ENCODE measurements at places on chromosomes 5 and 9. TPM values are rescaled to one million over a fixed set of nuclear protein-coding genes. Genes with fewer than 3 reads are reported as not detected.

- H3K4me1 ChIP-seq: peaks cover 69% of the 10 kb centered on the region
- H3K36me3 ChIP-seq: peaks cover 70% of the 10 kb centered on the region
- no peak for DNase-seq
- H3K27me3 ChIP-seq: no peaks in the 10 kb centered on the region
- H3K4me3 ChIP-seq: no peak overlapping the region
Observed at GRCh38 chr9:129853614-129854013, 18.4 kb downstream of the USP20 start.

GRCh38 chr5:151572657-151573368 lies 18.3 kb downstream of the FAT2 start:
- no peak for DNase-seq
- no peaks in the 10 kb centered on the region for H3K36me3 ChIP-seq
- no peaks in the 10 kb centered on the region for H3K27me3 ChIP-seq
- peaks cover 8% of the 10 kb centered on the region for H3K4me1 ChIP-seq

- H3K4me3 ChIP-seq: peak overlapping the region; percentile 91
- peak; percentile 12 for DNase-seq
- H3K27me3 ChIP-seq: no peaks in the 10 kb centered on the region
- H3K36me3 ChIP-seq: peaks cover 13% of the 10 kb centered on the region
- peaks cover 49% of the 10 kb centered on the region for H3K4me1 ChIP-seq
Observed at GRCh38 chr9:78296201-78296892, 578 bp upstream of the PSAT1 start.

DNA sequence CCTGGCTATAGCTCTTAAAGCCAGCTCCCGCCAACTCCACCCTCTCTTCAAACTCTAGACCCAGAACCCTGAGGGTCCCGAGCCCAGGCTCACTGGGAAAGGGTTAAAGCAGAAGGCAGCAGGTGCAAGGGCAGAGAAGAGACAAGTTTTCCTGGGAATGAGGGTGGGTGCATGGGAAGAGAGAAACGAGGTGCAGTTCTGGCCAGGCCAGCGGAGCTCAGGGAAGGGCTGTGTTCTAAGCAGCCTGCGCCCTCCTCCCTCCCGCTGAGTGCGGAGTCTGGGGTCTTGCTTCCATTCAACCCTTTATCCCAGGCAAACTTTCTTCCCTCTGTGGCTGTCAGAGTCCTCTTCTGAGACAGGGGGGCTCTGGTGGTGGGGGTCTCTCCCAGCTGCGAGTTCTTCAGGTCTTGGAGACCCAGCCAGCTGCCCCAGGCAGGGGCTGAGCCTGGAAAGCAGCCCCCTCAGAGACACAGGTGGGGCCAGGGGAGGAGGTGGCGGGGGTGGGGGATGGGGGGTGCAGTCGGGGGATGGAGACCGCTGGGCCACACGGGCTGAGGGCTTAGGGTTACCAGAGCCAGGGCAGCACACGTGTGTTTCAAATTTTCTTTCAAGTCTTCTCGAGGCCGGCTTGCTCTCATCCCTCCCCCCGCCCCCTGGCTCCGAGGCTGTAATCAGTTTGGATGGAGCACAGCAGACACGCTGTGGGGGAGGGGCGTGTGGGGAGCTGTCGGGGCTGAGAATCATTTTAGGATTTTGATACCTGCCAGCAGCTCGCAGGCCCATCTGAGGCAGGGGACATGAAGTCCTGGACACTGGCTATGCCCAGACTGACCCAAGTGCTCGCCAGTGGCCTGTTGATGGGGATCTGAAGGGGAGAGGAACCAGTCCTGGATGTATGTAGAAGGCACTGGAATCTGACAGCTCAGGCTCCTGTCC lies 169.6 kb upstream of the SMIM23 start:
- H3K27ac ChIP-seq: no peak overlapping the region
- no peaks in the 10 kb centered on the region for H3K36me3 ChIP-seq
- DNase-seq: no peak
- H3K4me1 ChIP-seq: no peaks in the 10 kb centered on the region
- H3K27me3 ChIP-seq: peaks cover 2% of the 10 kb centered on the region
- no peak overlapping the region for H3K4me3 ChIP-seq

- H3K36me3 ChIP-seq: no peaks in the 10 kb centered on the region
- H3K4me1 ChIP-seq: no peaks in the 10 kb centered on the region
Observed at GRCh38 chr5:11468334-11469039, 435.8 kb downstream of the CTNND2 start.

GRCh38 chr5:149001162-149001561 lies 61.7 kb downstream of the SH3TC2 start:
- DNase-seq: no peak
- H3K4me1 ChIP-seq: no peaks in the 10 kb centered on the region
- H3K27ac ChIP-seq: no peak overlapping the region
- no peak overlapping the region for H3K4me3 ChIP-seq

DNA sequence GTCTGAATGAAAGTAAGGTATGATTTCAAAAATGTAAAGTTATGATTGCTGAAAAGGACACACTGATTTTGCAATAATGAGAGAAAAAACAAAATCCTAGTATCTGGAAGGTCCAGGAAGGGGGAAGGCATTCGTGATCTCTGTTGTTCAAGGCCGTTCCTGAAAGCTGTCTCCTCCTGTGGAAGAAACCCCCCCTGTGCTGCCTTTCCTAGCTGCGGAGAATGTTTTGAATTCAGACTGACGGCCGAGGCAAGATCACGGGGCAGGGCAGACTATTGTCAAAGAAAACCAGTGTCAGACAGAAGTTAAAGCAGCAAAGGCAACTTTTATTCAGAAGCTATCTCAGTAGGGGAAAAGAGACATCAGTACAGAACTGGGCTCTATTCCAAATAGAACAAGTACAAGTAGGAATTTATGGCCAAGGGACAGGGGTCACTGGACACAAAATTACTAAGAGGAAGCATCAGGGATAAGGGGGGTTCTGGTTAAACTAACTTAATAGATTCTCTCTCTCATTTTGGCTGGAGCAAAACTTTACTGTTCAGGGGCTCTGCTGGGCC lies 61.9 kb upstream of the IGFBPL1 start:
- H3K4me1 ChIP-seq: no peaks in the 10 kb centered on the region
- DNase-seq: no peak
- H3K4me3 ChIP-seq: no peak overlapping the region
- H3K27ac ChIP-seq: no peak overlapping the region

- no peaks in the 10 kb centered on the region for H3K27me3 ChIP-seq
- no peak overlapping the region for H3K27ac ChIP-seq
- no peak overlapping the region for H3K4me3 ChIP-seq
- DNase-seq: no peak
Observed at GRCh38 chr9:22992780-22993179, 546.2 kb downstream of the DMRTA1 start.

DNA sequence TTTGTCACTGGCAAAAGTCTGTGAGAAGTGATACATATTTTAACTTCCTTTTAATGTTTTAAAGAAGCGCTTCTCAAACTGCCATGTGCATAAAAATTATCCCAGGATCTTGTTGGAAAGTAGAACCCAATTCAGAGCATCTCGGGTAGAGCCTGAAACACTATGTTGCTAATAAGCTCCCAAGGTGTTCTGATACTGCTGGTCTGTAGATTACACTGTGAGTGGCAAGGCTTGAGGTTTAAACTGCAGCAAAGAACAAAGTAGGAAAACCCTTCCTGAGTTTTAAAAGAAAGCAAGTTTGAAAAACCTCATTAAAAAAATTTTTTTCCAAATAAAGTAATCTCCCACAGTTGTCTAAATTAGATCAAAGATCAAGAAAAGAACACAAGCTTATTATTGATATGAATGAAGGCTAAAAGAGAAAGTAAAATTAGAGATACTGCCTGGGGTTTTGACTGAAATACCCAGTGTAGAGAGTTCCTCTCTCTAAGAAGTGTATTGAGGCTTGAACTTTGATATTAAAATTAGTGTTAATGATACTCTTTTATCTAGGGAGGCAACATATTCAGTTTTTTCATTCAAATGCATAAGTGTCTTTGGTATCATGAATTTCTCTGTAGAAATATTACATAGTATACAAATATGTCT lies 19.8 kb upstream of the JAK2 start:
- H3K4me3 ChIP-seq: peak overlapping the region; percentile 0
- H3K27ac ChIP-seq: no peak overlapping the region
- H3K4me1 ChIP-seq: peaks cover 54% of the 10 kb centered on the region
- peaks cover 22% of the 10 kb centered on the region for H3K36me3 ChIP-seq

DNA sequence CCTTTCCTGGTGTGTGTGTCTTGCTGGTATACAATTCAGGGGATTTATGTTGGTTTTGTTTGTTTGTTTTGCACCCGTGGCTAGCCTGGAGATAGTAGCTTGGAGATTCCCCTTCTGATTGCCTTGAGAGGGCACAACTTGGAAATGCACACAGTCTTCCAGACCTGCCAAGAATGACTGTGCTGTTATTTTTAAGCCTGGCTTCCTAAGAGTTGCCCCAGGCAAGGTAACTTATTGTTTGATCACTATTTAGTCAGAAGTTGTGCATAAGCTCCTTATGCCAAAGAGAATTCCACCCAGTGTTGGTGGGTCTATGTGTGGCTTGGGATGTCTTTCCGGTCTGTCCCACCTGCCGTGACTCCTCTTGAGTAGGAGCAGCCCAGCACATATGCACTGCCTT lies 421.9 kb upstream of the KCNN2 start:
- no peaks in the 10 kb centered on the region for H3K36me3 ChIP-seq
- no peak overlapping the region for H3K4me3 ChIP-seq
- no peaks in the 10 kb centered on the region for H3K4me1 ChIP-seq
- H3K27ac ChIP-seq: no peak overlapping the region
- DNase-seq: no peak

DNA sequence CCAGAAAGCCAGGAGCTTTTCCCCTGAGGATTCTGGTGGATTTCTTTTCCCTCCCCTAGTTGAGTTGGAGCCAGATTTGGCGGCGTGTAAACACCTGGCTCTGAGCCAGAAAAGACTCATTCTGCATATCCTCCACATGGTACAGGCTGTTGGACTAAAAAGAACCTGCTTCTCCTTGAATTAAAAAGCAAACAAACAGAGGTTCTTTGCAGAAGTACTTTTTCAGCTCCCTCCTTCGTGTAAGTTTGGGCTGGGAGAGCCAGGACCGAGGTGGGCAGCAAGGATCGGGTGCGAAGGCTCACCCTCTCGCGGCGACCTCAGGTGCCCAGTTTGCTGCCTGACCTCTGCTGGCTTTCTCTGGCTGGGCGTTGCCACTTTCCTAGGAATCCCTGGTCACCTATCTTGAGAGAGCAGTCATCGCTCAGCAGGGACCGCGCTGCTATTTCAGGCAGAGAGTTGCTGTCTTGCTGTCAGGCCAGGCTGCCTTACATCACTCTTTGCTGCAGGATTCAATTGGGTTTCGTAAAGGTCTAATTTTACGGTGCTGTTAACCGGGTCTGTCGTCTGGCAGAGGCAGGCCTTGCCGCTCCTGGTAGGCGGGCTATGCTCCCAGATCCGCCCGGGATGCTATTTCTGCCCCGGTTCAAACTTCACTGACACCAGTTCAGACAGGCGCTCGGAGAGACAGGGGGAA lies 3.2 kb downstream of the PAPPA start:
- no peak overlapping the region for H3K27ac ChIP-seq
- H3K4me3 ChIP-seq: no peak overlapping the region
- DNase-seq: no peak
- no peaks in the 10 kb centered on the region for H3K36me3 ChIP-seq
- peaks cover 66% of the 10 kb centered on the region for H3K27me3 ChIP-seq

- H3K36me3 ChIP-seq: peaks cover 59% of the 10 kb centered on the region
- H3K4me3 ChIP-seq: no peak overlapping the region
- H3K27me3 ChIP-seq: no peaks in the 10 kb centered on the region
Observed at GRCh38 chr5:68225188-68225910, 9.8 kb downstream of the PIK3R1 start.

- H3K36me3 ChIP-seq: no peaks in the 10 kb centered on the region
- no peak overlapping the region for H3K4me3 ChIP-seq
- no peak for DNase-seq
Observed at GRCh38 chr5:78497573-78498533, 137.4 kb downstream of the SCAMP1 start.

GRCh38 chr9:98899408-98900056 lies 44.2 kb upstream of the COL15A1 start:
- H3K27me3 ChIP-seq: peaks cover 13% of the 10 kb centered on the region
- H3K4me3 ChIP-seq: no peak overlapping the region
- DNase-seq: no peak
- H3K36me3 ChIP-seq: no peaks in the 10 kb centered on the region
- H3K27ac ChIP-seq: no peak overlapping the region

DNA sequence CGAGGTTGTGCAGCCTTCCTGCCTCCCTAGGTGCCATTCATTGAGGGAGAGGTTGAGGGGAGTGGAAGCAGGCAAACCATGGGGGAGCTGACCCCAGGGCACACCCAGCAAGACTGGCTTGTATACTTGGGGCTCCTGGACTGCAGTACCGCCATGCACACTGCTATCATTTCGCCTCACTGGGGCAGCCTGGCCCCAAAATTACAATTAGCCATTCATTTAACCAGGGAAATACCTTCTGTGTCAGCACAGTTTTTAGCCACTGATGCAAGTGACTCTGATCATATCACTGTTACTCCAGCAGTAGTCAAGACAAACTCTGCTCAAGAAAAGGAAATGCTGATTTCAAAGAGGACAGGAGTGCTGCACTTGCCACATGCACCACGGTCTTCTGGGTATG lies 109.7 kb downstream of the TRIO start:
- H3K4me1 ChIP-seq: no peaks in the 10 kb centered on the region
- no peaks in the 10 kb centered on the region for H3K27me3 ChIP-seq
- DNase-seq: no peak
- H3K27ac ChIP-seq: no peak overlapping the region
- H3K36me3 ChIP-seq: peaks cover 4% of the 10 kb centered on the region

The FGF10 gene
- not detected for total RNA-seq

Data from activated CD4-positive, alpha-beta T cell treated with anti-CD3 and anti-CD28 coated beads, Interleukin-2, amount 10 ng/mL, durations not matched to agents 7 days and 5 days (primary cell).